Renal cortical epithelial cell (primary cell): ENCODE measurements at places on chromosomes 5 and 9.
A peak's percentile ranks its signal among the peaks of the same experiment; 100 is the strongest.

DNA sequence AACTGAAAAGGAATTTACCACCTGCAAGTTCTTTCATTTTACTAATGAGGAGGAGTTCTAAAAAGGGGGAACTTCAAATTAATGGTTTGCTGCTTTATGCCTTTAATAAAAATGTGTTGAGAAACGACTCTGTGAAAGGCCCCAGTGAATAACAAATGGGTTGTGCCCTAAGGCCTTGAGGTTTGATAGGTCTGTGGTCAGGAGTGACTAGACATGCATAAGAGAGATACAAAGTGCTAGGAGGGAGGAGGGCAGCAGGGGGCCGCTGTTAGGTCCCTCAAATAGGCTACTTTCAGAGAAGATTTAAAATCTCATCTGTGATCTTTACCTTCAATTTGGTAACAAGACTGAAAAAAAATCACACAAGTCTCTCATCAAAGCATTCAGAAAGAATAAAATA lies 58.3 kb downstream of the FAM81B start:
- DNase-seq: peak; percentile 17

- peak; percentile 87 for DNase-seq
Measured at GRCh38 chr5:10301842-10302610, 5.7 kb downstream of the CMBL start.

GRCh38 chr5:178421699-178422399 lies 168.3 kb downstream of the COL23A1 start:
- DNase-seq: no peak

DNA sequence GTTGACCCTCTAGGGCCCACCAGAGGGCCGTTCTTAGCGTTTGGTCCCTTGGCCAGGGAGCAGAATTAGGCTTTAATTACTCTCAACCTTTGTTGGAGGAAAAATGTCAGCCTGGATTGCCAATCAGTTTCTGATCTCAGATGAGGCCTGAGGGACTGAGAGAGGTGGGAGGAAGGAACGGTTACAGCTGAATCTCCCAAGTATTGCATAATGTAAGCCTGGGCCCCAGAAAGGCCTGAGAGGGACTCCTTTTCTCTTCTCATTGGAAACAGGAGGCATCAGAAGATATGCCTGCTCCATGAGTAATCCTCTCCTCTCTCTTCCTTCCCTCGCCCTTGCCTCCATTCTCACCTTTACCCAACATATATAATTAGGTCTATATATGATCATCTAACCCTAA lies 105.7 kb downstream of the INSYN2B start:
- no peak for DNase-seq

GRCh38 chr9:5790923-5791322 lies 42.0 kb downstream of the ERMP1 start:
- DNase-seq: no peak

GRCh38 chr9:109652971-109653370 lies 127.0 kb upstream of the PALM2AKAP2 start:
- peak; percentile 52 for DNase-seq

DNA sequence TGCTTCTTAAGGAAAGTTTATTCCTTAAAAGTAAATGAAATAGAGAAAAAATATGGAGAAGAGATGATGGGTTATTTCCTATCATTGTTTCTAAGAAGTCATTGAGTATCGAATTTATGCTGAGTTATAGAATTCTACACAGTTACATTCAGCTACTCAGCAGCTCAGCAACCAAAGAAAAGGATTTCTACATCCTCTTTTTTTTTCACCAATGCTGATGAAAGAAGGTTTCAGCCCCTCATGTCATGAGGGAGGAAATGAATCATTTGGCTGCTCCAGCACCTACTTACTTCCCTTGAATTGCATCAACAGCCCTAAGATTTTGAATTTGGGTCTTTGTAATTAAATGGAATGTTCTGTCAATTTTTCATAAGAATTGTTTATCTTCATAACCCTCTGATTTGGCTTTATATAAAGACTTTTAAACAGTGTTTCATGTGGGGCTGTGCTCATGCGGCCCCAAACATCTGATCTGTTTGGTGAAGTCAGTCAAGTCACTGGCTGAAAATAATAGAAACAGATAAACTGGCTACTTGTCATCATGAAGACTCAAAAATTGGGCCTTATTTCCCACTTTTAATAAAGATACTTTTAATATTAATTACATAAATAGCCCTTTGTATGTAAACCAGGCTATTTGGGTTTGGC lies 18.5 kb upstream of the SNX2 start:
- DNase-seq: peak; percentile 73

DNA sequence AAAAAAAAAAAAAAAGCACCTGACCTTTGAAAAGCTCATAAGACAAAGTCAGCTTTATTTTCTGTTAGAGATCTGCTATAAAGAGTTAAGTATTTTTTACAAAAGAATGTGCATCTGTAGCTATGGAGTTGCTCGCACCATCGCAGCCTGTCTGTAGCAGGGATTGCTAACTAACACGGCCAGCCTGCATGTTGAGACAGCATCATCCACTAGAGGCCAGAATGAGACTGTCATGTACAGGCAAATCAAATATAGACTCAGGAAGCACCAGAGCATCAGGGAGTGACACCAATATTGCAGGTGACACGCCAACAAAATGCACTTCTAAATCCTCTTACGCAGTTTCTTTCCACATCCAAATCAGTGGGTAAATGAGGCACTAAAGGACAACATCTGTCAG lies 136.3 kb upstream of the RASEF start:
- DNase-seq: peak; percentile 67

- DNase-seq: no peak
Measured at GRCh38 chr9:104287253-104287878, 193.3 kb downstream of the SMC2 start.

- DNase-seq: no peak
Measured at GRCh38 chr5:170896779-170897178, 35.0 kb downstream of the RANBP17 start.

- DNase-seq: no peak
Measured at GRCh38 chr5:64682608-64683007, 7.7 kb upstream of the SHISAL2B start.

- DNase-seq: peak; percentile 100
Measured at GRCh38 chr5:159581502-159582249, 251.4 kb upstream of the IL12B start.

DNA sequence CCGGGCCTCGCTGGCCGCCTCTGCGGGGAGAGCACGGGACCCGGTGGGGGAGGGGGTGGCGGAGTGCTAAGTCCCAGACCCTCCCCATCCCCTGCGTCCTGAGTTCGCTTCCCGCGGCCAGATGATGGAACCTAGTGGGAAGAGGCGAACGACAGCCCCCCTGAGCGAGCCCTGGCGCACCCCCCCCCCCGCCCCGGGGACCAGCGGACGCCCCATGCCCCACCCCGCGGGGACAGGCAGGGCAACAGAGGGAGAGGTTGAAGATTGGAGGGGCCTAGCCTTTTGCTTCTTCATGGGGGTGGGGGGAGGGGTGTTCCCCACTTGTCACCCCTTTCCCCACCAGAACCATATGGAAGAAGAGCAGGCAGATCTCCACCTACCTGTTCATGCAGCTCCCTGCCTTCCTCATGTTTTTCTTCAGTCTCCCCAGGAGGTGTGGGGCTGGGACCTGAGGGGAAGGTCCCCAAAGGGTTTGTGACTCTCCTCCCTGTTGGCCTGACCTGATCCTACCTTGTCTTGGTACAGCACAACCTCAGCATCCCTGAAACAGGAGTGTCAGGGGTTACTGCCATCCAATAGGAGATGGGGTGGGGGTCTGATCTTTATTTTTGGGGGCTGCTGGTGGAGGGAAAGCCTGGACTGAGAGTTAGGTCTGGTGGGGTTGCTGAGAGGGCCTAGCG lies 485 bp downstream of the FAM53C start:
- DNase-seq: no peak

DNA sequence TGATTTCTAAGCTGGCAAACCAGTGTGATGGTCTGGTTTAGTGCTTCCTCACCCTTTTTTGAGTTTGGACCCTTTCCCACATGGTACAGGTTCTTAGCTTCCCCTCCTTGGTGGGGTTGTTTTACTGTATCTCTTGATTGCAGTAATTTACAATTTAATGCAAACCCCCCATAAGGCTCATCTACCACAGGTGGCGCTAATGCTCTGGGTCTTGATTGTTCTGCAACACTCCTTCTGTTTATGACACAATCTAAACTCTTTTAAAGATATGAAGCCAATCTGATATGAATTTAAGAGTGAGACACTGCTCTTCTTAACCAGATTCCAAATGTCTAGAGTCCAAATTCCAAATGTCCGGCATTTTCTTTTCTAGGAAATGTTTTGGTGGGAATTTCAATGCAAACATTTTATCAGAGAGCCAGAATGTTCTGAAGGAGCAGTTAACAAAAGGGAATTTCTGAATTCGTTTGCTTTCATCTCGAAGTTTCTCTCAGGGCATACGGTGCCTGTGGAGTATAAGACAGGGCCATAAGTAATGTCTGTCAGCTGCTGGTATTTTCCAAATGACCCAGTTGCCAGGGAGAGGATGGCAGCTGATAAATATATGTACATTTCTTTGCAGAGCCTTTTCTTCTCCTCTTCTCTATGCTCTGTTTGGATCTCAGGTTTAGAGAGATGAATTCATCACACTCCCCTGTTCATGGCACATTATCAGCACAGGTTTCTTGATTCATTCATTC lies 246.8 kb downstream of the ARHGAP26 start:
- peak; percentile 46 for DNase-seq

- DNase-seq: peak; percentile 43
Measured at GRCh38 chr9:36450110-36450732, 50.2 kb upstream of the RNF38 start.

DNA sequence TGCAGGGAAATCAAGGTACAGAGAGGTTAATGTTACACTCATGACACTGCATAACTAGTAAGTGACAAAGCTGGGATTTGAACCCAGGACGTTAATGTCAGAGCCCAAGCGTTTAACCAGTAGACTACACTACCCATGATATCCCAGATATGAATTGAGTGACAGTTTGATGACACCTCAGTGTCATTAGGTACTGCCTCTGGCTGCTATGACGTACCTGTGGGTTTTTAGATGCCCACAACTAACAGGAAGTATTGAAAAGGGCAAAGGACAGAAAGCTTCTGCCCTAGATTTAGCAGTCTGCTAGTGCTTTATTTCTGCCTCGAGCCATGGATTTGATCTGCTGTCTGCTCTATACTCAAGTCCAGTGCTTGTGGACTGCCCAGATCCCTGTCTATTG lies 56.2 kb downstream of the GLRA1 start:
- DNase-seq: no peak

DNA sequence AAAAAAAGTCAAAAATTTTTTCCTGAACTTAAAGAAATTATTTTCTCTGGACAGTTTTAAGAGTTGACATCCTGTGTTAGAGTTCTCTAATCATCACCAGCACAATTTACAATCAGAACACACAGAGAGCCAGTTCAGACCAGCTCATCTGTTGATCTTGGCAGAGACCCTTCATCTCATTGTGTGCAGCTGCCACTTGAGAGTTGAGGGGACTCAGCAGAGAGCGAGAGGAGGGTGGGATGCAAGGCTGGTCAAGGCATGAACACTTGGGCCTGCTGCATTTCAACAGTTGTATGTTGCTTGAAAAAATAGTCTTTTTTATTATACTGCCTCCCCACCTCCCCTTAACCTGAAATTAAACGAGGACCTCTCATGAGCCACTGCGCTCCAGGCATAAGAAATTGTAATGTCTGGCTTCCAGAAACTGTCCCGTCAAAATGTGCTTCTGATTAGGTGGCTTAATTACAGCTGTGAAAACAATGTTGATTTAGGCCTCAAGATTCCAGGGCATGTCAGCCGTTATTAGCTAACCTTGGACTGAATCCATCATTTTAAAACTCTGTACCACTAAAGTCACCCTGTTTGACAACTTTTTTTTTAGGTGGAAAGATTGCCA lies 383.6 kb downstream of the CCDC171 start:
- DNase-seq: no peak

DNA sequence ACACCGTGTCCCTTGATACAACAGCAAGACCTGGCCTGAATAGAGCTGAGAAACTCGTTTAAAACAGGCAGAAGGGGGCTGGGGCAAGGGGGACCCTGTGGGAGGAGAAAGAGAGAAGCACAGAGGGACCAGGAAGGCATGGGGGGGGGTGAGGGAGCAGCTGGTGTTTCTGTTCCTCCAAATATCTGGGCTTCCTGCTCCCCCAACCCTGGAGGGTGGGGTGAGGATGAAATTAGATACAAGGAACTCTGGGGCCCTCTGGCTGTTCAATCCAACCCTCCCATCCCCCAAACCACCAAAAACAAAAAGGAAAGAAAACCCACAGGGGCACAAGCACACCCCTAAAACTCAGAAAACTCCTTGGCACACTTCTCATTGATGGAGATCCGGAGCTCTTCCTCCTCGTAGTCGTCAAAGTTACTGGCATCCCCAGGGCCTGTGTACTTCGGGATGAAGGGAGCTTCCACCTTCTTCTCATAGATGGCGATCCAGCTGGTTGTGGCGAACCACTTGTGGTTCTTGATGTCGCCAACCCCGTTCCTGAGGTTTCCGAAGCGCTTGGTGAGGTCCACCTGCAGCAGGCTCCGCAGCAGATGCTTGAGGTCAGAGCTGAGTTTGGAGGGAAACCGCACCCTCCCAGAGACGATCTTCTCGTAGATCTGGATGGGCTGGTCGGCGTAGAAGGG lies 1.1 kb downstream of the PRKACG start:
- DNase-seq: no peak

DNA sequence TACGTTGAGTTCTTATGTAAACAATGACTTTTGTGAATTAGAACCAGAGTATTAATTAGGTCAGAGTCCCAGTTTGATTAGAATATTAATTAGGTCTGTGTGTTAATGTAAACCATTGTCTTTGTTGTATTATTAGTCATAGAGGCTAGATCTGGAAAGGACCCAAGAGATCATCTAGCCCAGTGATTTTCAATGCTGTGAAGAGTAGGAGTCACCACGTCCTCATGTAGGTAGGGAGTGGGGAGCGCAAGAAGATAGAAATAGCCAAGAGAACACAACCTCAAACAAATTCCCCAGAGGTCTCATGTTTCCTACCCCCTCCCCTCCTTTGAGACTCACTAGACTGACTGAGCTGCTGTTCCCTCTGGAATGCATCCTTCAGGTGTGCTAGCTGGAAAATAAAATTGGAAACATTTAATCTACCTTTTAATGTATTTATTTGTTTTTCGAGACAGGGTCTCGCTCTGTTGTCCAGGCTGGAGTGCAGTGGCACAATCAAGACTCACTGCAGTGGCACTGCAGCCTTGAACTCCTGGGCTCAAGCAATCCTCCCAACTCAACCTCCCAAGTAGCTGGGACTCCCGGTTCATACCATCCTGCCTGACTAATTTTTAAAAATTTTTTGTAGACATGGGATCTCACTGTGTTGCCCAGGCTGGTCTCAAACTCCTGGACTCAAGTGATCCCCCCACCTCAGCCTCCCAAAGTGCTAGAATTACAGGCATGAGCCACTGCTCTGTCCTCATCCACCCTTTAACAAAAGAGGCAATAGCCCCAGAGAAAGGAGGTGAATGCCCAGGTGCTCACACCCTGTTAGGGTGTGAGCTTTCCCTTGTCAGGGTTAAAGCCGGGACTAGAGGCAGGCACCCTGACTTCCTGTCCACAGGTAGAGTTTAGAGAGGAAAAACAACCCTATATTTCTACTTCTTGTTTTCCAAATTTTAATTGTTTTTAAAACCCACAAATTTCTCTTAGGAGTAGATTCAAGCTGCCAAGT lies 92.9 kb downstream of the INIP start:
- peak; percentile 36 for DNase-seq

DNA sequence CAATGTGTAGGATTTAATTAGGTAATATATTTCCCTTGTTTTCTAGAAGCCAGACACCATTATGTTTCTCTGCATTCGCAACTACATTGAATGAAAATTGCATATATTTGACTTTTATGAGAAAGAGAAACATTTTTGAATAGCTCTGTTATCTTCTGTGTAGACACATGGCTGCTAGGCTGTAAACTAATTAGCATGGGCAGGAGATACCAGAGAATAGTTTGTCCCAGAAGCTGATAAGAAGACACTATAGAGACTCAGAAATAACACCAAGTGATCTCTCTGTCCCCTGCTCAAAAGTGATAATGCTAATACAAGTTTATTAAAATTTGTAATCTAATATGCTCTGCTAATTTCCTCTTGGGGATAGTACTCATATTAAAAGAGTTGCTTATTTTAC lies 198.0 kb upstream of the TUSC1 start:
- DNase-seq: no peak
